Bone marrow (tissue), 2 donors: ENCODE measurements at places on chromosomes 5 and 9.

DNA sequence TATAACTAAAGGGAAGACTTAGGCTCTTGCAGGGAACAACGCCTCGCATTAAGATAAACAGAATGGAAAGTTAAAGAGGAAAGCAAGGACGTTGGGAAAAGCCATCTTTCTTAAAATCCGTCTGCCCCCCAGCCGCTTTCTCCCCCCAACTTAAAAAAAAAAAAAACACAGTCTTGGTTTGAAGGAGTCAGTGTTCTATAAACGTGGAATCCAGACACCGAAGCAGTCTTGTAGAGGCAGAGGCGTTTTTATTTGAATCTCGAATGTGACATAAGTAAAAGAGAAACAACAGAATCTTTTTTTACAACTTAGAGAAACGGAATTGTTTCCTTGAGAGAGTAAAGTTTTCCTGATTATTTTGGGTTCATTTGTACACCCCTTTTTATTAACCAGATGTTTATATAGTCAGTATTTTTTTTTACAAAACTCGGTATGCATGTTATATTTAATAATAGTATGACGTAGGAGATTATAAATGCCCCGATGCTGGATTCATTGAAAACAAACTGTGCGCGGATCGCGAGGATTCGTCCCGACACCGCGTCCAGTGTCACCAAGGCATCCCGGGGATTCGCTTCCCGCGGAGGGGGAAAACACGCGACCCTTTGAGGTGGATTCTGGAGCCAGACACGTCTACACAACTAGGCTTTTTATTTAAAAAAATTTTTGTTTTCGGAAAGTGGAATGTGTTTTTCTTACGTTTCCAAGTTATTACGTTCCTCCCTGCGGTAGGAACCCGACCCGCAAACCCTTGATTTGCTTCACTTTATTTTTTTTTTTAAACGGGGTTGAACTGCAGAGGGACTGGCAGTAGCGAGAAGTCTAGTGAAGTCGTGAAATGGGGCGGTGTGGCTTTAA is 6.7 kb downstream of the PTCH1 start:
- no peak for DNase-seq

GRCh38 chr5:88694023-88694679 is 188.8 kb downstream of the MEF2C start:
- DNase-seq: no peak

DNA sequence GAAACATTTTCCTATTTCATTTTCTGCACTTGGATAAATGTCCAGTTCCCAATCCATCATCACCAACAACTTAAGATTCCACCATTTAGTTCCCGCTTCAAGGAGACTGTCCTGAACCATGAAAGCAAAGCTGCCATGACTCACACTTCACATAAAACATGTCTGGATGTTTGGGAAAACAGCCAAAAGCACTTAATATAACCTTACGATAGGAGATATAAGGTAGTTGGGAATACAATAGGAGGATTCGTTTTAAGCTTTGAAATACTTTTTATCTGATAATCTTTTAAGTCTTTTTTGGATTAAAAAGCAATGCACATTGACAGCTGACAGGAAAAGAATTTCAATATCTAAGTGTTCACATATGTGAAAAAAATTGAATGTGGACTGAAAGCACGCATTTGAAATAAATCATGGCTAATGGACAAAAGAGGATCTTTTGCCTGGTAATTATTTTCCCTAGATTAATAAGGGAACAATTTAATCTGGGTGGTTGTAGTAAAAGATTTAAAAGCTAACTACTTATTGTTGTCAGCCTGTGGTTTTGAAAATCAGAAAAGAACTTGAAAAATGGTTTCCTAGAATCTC is 17.3 kb upstream of the TGFBI start:
- DNase-seq: no peak

DNA sequence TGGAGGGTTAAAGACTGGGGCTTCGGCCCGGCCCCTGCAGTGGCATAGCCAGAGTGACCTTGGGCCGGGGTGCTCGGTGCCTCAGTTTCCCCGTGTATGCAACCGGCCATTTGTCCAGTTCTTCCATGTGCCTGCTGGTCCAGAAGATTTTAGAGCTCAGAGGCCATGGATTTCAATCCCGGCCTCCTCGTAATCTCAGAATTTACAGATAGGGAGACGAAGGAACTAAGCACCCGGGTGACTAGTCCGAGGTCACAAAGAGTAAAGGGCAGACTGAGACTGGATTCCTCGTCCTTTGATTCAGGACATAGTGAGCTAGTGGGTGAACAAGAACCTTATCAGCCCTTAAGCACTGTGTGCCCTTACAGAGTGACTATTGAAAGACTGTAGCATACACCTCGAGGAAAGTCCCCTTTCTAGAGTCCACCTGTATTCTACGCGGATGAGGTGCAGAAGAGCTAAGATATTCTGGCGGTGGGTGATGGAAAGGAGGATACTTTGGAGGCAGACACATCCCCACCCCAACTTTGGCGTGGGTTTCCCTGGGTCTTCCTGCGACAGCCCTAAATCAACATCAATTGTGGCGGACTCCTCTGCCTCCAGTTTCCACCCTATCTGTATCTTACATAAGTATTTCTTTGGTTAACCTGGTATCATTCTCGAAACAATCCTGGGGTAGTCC is 597 bp downstream of the SLC31A1 start:
- no peak for DNase-seq
